Left lung (tissue), 14 donors: ENCODE measurements at places on chromosomes 3 and 15. TPM values are rescaled to one million over a fixed set of nuclear protein-coding genes. Genes with fewer than 3 reads are reported as not detected.

GRCh38 chr15:80272987-80273386, 21.0 kb upstream of the CTXND1 start:
- DNase-seq: no peak

- no peak for DNase-seq
These were observed 135.1 kb downstream of the TMCO5A start for GRCh38 chr15:38069511-38070011.

DNA sequence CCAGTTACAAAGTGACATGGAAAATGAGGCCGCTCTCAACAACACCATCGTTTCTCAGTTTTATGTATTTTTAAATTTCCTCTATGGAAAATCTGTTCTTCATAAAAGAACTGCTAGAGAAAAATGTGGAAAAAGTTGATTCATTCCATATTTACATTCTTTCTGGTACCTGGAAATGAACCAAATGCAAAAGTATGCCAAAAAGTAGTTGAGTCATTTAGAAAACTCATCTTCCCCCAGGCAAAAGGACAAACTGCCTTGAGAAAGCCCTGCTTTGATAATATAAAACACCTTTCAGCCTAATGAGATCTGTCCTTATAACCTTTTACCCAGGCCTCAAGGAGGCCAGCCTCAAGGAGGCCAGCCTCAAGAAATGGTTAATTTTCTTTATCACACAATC, 283.0 kb upstream of the VEPH1 start:
- DNase-seq: peak; percentile 6

DNA sequence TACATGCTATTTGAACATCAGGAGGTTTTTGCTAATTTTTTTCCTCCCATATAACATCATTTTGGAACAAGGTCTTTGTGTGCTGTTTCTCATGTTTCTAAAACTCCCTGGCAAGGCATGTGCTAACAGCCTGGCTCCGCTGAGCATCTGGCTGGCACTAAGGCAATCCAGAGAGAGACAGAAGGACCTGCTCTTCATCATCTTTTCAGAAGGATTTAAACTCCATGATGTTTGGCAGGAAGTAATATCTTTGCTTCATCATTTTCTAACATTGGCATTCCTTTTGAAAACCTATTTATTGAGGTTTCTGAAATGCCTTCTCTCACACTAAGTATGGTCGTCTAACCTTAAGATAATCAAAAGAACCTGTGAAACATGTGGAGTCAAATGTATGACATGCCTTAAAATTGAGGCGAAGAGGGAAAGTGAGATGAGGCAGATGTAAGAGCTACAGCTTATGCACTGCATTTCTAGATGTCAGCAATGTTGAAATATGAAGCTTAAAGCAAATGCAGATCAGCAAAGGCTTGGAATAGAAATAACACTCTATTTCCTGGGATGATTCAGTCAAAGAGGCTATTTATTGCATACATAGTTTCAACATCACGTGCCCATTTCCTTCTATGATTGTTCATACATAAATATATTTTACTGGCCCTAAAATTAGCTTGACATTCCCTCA, 592.0 kb downstream of the ZNF385D start:
- no peak for DNase-seq

DNA sequence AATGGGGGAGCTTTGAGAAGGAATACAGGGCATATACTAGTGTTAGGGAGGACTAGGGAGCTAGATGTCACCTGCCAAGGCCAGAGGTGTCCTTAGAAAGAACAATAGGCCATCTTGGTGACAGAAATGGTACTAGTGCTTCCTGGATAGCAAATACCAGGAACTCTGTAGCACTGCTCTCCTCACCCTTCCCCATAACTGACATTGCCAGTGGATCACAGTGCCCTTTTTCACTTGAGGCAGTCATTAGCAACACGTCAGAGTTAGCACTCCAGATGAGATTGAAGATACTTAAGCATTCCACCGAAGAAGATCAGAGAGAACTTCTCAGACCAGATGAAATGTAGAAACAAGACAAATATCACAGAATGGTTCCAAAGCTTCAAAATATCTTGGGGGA, 103.1 kb upstream of the PDZRN3 start:
- DNase-seq: no peak

The PTPN23 gene
- polyA plus RNA-seq: 19.9 TPM
